ENCODE measurements at places on chromosomes 6 and 20.

GRCh38 chr6:21767891-21768648 lies 174.5 kb downstream of the SOX4 start:
- DNase-seq, result no peak

DNA sequence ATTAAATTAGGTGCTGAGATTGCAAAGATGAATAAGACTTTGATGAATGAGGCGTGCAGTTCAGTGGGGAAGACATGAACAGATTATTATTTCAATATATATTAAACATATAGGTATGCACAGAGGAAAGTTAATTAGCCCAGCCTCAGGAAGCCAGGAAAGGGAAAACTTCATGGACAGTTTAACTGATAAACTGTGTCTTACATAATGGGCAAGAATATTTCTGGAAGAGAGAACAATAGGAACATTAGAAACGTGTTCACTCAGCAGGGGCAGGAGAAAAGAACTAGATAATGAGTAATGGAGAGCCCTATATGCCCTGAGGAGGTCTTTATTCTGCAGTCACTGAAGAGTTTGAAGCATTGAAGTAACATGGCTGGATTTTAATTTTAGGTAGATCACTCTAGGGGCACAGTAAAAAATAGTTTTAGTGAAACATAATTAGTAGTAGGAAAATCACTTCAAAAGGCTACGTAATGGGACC lies 23.6 kb downstream of the CEP57L1 start:
- no peak for DNase-seq

DNA sequence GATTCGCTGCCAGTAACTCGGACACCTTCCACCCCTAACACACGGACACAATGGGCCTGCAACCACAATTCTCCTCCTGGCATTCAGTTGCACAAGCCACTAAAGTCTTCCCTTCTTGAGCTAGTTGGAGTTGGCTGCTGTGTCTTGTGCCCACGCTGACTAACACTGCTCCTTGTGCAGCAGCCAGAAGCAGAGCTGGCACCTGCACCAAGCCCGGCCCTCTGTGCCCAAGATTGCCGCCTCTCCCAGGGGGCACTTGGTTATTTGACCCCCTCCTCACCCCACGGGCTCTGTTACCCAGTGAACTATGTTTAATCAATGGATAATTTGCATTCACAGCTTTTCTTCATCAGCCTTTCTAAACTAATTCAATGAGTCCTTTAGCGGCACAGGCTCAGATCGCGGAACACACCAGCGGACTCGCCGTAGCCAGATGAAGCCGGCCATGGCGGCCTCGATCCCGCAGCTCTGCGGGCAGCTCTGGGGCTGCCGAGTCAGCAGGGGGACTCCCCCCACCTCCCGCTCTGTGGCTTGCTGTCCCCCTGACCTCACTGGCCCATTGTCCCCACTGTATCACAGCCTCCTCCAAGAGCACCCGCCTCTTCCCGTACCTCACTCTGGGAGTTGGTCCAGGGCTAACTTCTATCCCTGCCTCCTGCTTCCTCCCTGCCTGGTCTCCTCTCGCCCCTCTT lies 94.8 kb upstream of the AFDN start:
- DNase-seq, result no peak

DNA sequence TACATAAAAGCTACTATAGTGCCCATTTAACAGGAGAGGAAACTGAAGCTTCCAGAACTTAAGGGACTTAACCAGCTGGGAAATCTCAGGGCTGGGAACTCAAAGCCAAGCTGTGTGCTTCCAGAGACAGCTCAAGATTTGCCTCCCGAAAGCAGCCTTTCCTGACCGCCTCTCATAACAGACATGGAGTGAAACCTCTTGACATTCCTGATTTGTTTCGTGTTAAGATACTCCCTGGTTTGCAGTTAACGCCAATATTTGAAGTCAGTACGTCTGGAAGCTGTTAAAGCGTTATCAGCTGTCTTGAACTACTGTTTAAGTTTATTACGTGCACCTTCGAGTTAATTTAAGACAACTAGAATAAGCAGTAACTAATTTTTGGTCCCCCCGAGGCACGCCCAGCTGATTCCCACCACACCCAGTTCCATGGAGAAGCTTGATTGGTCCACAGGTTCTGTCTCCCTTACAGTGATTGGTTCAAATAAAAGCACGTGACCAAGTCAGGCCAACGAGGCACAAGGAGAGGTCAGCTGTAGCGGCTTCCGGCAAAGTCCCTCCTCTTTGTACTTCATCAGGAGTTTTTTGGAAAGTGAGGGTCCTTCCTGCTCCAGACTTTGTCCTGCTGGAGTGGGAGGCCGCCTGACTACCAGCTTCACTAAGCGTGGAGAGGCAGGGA lies 8.9 kb upstream of the TCP11 start:
- no peak for DNase-seq

DNA sequence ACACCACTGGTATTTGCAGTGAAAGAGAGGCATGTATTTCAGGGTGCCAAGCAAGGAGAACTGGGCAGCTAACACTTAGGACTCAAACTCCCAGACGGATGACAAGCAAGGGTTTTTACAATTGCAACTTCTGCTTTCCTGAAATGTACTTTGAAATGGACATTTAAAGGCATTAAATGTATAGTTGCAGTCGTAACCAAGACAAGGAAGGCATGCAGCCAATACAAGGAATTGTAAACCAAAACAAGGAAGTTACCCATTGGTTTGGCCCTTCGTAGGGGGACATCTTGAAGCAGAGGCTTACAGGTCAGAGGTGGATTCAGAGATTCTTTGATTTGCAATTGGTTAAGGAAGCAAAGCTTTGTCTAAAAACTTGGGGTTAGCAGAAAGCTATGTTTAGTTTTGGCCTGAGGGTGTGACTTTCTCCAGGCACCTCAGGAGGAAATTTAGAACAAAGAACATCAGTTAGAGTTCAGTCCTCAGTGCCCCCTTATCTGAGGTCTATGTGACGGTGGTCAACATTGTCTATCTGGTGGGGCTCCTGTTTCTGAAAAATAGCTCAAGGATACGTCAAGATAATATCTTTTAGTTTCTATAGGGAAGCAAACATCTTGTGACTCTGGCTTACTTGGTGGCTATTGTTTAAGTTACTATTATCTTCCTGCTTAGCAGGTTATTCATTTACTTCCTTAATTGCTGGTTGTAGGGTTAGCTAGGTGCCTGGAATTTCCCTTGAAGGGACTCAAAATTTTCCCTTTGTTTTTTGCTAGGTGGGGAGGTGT lies 266.0 kb downstream of the CD83 start:
- no peak for DNase-seq

DNA sequence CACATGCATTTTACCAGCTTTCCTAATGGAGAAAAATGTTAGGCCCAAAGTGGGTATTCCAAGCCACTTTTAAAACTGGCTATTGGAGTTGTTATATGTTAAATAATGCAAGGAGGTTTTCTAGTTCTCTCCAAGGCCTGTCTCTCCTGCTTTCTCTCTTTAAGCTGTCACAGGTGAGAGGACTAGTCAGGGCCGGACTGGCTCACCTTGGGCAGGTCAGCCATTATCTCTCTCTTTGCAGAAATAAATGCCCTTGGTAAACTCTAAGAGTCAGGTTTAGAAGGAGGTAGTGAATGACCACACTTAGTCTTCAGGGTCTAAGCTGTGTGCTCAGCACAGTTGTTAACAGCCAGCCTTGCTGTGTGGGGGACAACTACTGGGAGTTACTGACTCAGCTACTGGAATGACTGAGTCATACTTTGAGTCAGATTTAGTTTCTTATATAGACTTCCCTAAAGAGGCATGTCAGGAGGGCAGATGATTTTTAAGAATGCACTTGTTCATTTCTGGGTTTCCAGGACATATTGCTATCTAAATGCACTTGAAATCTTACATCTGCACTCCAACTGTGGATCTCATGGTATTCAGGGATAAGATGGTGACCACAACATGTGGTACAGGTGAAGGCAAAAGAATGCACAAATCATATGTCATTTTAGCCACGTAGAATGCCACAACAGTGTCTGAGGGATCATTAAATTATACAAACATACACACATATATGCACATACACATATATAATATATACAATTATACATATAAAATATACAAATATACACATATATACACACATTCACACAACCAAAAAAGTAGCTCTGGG lies 719.4 kb downstream of the EPM2A start:
- no peak for DNase-seq

DNA sequence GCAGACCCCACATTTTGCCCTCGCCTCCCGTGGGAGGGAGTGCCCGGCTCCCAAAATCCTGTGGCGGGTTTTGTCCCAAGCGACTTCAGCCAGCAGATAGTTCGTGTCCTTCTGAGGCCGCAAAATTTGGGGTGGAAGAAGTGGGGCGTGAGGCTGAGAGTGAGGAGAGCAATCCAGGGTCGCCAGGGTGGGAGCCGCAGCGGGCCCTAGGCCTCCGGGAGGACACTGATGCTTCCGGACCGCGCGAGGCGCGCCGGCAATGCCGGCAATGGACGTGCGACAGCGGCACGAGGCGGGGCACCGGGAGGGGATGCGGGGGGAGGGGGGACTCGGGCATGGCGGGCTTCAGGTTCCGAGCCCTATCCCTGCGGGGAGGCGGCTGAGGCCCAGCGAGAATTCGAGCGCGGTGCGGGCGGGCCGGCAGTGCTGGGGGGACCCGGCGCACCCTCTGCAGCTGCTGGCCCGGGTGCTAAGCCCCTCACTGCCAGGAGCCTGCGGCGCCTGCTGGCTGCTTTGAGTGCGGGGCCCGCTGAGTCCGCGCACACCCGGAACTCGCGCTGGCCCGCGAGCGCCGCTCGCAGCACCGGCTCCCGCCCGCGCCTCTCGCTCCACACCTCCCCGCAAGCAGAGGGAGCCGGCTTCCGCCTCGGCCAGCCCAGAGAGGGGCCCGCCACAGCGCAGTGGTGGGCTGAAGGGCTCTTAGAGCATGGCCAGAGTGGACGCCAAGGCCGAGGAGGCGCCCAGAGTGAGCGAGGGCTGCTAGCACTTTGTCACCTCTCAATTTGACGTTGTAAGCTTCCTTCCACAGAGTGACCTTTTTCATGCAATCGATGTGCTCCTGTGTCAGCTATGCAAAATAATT lies 143.8 kb downstream of the LPA start:
- peak; percentile 74 for DNase-seq

DNA sequence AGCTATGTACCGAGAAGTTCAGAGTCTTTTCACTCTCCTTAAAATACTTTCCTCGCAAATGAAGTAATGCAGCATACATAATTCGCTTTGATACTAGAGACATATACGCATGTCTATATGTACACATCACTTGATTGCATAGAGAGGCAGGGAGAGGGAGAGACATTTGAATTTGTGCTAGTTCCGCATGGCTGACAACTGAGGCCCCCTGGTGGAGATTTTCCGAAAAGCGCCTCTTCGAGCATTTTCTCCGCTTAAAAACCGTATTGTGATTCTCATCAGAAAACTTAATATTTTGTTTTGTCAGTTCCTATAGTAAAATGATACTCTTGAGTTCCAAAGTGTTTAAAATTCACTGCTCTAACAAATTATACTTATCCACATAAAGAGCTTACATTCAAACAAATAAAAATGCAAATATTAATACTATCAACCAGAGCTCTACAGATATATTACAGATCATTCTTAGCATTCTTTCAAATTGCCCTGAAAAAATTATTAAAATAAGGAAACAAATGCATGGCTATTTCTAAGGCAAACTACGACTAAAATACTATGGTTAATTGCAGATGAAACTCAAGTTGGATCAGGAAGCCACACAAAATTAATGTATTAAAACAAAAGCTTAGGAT lies 637 bp downstream of the MYLK4 start:
- DNase-seq, result peak; percentile 40

- no peak for DNase-seq
Observed at GRCh38 chr6:139161169-139161568, 26.3 kb downstream of the HECA start.

DNA sequence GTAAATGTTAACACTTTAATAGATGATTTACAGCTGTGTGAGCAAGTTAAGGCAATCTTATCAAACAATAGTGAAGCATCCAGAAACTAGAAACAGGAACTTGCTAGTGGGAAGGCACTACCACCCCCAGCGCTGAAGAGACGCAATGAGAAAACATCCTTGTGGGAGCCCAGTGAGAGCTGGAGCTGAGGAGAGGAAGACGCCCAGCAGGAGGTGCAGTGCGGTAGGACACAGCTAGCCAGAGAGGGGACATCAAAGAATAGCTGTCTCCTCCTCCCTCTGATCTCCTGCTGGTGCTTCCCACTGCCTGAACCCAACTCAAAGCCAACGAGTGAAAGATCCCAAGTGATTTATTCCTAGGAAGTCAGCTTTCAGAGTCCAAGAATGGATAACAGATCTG lies 140.3 kb downstream of the COL12A1 start:
- DNase-seq, result no peak

- no peak for DNase-seq
Observed at GRCh38 chr6:139895205-139895793, 520.9 kb upstream of the CITED2 start.

- peak; percentile 9 for DNase-seq
Observed at GRCh38 chr6:29976588-29977424, 34.5 kb downstream of the HLA-A start.

DNA sequence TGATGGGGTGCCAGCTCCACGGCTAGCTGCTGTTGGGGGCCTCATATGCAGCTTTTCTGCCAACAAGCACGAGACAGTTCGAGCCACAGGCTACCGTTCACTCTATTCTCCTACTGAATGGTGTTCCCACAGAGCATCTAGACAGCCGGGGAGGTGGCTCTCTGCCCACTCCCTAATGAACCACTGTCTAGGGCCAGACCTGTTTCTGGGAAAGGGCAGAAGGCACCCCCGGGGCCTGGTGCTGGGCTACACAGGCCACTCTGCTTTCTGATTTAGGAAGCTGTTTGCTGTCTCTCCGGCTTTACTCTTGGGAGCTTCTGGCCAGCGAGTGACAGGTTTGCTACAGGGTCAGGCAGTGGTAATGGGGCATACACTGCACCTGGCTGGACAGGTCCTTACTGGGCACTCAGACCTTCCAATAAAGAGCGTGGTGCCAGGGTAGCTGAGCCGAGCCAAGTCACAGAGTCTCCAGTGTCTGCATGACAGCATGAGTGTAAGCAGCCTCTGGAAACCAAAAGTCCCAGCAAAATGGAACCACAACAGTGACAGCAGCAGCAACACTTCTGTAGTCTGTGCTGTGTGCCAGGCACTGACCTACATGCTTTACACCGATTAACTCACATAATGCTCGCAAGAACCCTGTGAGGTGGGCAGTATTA lies 8.4 kb downstream of the CCDC167 start:
- no peak for DNase-seq

GRCh38 chr20:32160341-32160740 lies 47.2 kb downstream of the PLAGL2 start:
- DNase-seq, result no peak

- DNase-seq, result no peak
Observed at GRCh38 chr6:6635869-6636268, 47.3 kb downstream of the LY86 start.

DNA sequence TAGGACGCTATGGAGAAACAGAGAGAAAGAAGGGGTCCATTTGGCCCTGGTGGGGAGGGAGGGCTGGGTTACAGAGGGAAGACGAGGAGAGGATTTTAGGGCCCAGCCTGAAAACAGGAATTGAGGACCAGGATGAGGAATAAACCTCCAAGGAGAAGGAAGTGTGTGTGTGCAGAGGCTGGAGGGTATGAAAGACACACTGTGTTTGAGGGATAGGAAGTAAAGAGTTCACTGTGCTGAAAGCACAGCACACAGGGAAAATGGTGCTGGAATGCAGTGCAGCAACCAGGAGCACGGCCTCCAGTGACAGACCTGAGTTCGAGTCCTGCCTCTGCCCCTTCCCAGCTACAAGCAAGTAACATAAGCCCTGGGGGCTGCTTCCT lies 7.8 kb downstream of the MBOAT1 start:
- no peak for DNase-seq

Data from stimulated activated CD8-positive, alpha-beta memory T cell treated with anti-CD3 and anti-CD28 coated beads, Interleukin-15, amount 100 ng/mL, for 24 hours (primary cell).